ENCODE measurements at places on chromosomes 2 and 18.

DNA sequence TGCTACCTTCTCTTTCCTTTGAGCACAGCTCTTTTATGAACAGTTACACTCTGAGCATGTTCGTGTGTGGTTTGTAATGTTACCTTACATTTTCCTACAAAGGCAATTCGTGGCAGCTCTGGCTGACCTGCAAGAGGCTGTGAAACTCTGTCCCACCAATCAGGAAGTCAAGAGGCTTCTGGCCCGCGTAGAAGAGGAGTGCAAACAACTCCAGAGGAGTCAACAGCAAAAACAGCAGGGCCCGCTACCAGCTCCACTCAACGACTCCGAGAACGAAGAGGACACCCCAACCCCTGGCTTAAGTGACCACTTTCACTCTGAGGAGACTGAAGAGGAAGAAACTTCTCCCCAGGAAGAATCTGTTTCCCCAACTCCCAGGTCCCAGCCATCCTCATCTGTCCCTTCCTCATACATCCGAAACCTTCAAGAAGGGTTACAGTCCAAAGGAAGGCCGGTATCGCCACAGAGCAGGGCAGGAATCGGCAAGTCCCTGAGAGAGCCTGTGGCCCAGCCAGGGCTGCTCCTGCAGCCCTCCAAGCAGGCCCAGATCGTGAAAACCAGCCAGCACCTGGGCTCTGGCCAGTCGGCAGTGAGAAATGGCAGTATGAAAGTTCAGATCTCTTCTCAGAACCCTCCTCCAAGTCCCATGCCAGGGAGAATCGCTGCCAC lies 56.9 kb downstream of the WDSUB1 start:
- DNase-seq: no peak

GRCh38 chr2:12291303-12291702 lies 425.4 kb upstream of the TRIB2 start:
- no peak for DNase-seq

- DNase-seq: no peak
These were observed 114.6 kb downstream of the LPIN1 start for GRCh38 chr2:11861044-11861443.

DNA sequence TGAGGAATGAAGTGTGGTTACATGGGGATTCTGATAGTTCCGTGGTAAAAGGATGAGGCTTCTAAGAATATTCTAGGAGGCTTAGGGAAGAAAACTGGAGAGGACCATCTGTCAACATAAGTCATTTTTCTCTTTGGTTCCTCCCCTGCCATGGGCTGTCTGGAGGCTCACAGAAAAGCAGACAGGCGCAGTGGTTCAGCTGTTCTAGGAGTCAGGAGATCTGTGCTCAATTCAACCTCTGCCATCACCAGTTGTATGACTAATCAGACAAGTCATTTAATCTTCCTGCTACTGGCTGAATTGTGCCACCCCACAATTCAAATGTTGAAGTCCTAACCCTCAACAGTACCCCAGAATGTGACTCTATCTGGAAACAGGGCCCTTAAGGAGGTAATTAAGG lies 36.4 kb downstream of the ADAM17 start:
- no peak for DNase-seq

DNA sequence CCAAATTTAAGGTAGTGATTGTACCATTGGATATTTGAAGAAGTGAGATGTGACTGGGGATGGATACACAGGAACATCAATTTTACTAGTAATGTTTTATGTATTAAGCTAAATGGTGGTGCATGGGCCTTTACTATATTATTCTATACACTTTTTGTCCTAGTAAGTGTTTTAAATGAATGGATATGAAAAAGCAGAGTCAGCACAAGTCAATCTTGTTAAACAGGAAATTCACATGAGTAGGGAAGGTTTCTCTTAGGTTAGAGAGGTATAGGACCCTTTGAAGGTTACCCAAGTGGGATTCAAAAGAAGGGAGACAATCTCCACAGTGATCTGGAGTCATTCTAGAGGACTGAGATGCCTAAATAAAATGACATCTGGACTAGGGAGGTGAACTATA lies 71.8 kb upstream of the NCKAP5 start:
- no peak for DNase-seq

DNA sequence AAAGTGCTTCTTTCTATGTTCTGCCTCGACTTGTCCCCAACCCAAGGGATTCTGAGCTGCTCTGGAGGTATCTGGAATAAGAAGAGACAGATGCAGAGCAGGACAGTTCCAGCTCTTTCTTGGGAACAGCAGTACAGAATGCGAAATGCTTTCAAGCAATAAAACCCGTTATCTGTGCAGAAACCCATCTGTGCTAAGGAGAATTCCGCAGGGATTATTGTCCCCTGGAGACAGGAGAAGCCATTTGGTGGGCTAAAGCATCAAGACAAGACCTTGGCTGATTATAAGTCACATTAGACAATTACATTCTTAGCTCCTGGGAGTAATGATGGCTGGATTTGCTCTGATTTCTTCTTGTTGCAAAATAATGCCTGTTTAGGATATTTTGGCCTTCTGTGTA lies 185.4 kb upstream of the GLI2 start:
- no peak for DNase-seq

DNA sequence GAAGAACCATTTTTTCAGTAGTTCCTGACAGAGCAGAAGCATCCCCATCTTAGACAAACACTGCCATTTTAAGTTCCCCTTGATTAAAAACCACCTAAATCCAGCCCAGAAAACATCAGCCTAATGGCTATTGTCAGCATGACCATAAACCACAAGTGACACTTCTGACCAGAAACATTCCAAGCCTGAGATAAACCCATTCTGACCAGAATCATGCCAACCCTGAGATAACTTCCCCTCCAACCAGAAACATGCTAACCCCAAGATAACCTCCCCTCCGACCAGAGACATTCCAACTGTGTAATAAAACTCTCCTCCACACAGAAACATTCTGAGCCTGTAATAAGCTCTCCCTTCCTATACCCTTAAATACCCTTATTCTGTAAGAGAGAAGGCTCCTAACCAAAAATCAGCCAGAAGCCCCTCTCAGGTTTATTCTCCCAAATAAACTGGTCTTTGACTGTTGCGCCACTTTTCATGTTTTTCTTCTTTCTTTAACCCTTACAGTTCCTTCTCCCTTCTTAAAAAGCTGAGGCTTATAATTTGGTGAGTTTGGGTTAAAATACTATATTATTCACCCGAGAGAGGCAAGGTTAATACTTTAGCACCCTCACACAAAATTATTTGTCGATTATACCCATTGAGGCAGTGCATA lies 149.7 kb downstream of the HNMT start:
- no peak for DNase-seq

DNA sequence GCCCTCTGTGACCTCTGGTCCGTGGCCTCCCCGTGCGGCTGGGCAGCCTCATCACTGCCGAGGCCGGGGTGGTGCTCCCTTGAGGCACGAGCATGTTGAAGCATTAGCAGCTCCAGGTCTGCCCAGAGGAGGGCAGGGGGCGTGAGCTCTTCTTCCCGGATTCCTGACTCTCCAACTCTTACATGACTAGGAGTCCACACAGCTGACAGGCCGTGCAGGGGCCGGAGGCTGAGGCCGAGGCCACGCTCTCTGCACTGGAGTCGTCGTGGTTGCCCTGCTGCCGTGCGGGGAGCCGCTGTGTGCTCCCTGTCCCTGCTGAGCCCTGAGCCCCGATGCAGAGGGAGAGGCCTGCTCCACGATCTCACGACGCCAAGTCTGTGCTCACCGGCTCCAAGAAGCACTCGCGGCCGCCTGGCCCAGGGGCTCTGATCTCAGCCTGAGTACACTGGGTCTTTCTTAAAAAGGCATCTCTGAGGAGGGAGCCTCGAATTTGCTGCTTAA lies 19.4 kb upstream of the KCNG2 start:
- no peak for DNase-seq

- no peak for DNase-seq
These were observed 25.4 kb downstream of the GPC1 start for GRCh38 chr2:240460781-240461431.

DNA sequence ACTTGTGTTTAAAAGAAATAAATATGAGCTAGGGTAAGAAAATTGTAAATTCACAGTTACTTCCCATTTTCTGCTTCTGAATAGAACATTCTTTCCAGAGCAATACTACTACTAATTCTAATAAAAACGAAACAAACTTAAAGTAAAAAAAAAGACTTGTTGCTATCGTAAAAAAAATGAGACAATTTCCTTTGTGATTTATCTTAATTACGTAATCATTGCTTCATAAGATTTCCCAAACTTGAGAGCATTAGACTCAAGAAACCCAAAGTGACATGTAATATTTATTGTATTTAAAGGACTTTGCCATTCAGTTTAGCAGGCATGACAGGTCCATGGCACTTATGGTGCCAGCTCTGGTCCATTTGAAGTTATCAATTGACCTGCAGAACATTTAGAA lies 153.8 kb downstream of the AQP4 start:
- DNase-seq: no peak

- DNase-seq: no peak
These were observed 107.6 kb downstream of the BIRC6 start for GRCh38 chr2:32464431-32464830.

- DNase-seq: no peak
These were observed 131.6 kb downstream of the BCL2 start for GRCh38 chr18:63187791-63188460.

DNA sequence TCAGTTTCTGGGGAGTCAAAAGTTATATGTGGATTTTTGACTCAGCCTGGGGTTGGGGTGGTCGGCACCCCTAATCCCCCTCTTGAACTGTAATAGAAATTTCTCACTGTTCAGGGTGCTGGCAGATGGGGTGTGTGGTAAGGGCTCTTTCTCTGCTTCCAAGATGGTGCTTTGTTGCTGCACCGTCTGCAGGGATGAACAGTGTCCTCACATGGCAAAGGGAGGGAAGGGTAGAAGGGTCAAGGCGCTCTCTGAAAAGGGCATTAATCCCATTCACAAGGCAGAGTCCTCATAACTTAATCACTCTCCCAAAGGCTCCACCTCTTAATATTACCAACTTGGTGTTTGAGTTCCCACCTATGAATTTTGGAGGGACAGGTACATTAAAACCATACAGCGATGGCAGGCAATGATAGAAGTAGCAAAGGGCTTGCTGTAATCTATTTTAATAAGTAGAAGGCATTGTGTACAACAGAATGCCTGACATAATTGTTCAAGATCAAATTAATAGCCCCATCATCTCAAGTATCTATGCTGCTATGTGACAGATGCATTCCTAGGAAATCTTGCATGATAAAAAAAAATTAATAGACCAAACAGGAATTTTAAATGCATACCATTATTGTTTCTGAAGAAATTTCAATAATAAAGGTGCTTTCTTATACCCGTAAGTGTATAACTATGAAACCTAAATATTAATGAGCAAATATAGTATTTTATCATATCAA lies 28.1 kb downstream of the MMADHC start:
- no peak for DNase-seq

DNA sequence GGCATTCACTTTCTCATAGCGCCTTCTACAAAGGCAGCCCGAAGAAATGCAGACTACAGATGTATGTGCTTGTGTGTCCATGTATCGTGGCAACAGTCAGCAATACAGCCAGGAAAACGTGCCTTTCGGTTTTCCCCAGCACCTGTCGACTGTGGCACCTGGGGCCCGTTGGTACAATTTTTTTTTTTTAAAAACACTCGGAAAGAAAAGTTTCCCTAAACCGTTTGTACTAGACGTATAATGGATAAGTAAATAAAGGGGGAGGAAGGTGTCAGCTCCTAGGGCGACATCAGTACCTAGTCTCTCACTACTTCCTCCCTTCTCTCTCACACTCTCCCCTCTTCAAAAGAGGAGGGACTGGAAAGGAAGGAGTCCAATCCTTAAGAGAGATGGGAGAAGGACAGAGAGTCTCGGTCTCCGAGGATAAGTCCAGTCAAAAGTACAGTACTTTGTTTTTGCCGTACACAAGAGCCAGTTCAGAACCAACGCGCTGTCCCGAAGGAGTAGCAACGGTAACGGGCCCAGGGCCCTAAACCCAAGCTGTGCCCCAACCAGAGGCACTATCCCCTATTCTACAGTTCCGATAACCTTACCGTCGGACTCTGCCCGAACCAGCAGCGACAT lies 759 bp downstream of the PPP4R3B start:
- no peak for DNase-seq

DNA sequence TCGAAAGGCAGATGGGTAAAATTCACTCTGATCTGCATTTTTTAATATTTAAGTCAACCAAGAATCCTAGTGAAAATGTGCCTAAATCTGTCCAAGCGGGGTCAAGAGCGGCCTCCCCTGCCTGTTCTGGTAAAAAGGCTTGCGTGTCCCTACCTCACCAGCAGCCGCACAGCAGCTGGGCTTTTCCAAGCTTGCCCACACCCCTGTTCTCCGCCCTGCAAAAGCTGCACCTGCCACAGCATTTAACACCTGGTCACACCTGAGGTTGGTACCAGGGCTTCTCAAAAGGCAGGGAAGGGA lies 25.8 kb upstream of the TMEM182 start:
- no peak for DNase-seq

- DNase-seq: no peak
These were observed 27.1 kb upstream of the MAP3K20 start for GRCh38 chr2:173048522-173048896.

DNA sequence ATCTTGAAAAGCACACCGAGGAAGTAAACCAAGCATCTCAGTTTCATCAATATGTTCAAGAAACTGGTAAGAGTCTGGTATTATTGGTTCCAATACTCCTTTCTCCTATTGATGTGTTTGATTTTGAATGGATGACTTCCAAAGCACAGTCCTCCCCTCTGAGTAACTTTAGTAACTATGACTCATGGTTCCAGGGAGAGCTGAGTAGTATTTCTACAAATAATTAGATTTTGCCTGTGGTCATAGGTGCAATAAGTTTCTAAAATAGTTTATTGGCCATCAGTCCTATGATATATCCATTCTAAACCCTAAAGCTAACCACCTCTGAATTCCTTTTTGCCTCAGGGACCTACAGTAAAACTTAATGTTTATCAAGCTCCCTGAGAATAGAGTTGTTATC lies 352.4 kb downstream of the XIRP2 start:
- DNase-seq: no peak

- DNase-seq: no peak
These were observed 15.0 kb downstream of the TPGS2 start for GRCh38 chr18:36813824-36814223.

DNA sequence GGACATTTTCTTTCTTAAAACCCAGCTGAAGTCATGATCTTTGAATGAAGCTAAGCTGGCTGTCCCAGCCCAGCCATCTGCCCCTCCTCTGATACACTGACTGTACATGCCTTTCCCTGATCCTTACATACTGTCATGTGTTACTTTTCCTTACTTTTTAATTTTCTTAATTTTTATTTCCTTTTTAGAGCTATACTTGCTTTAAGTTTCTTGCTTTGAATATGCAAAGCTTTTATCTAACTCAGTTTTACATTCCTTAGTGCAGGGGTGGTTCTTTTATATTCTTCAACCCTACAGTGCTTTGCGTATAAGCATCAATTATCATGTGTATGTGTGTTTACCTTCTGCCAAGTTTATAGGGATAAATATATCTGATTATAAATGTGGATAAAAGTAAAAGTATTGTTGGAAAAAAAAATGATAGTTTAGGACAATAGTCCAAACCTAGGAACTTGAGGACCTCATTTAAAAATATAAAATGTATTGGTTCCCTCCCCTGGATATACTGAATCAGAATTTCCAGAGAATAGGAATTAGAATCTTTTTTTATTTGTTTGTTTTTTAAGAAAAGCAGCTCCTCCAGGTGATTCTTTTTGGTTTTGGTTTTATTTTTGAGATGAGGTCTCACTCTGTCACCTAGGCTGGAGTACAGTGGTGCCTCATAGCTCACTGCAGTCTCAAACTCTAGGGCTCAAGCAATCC lies 17.8 kb downstream of the DDX1 start:
- no peak for DNase-seq

- DNase-seq: no peak
These were observed 75.3 kb downstream of the NFATC1 start for GRCh38 chr18:79471046-79471445.

GRCh38 chr2:46615986-46616485 lies 136.7 kb downstream of the TMEM247 start:
- peak; percentile 44 for DNase-seq
